ENCODE measurements at places on chromosomes 1 and 21.
A peak's percentile ranks its signal among the peaks of the same experiment; 100 is the strongest.

DNA sequence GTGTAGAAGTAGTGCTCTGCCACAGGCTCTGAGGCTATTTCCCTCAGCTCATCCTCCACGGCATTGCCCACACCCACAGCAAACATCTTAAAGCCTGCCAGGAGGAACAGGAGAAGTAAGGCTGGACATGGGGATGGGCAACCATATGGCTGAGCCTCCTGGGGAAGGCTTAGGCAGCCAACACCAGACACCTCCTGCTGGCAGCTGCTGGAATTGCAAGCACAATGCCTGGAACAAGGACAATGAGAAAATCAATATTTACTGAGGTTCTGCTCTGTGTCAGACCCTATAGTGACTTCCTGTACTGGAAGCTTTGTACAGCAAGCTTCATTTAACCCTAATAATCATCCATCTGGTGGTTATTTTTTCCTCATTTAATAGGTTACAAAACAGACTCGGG, 8.2 kb downstream of the MATN1 start:
- DNase-seq, result no peak

- no peak for DNase-seq
Measured at GRCh38 chr1:154329152-154329521, 3.8 kb downstream of the ATP8B2 start.

GRCh38 chr1:70354332-70355110, at the start of gene ANKRD13C:
ANKRD13C (minus strand) TSS chr1:70354722; CDS start chr1:70354408, 314 bp downstream.
- peak; percentile 82 for DNase-seq

DNA sequence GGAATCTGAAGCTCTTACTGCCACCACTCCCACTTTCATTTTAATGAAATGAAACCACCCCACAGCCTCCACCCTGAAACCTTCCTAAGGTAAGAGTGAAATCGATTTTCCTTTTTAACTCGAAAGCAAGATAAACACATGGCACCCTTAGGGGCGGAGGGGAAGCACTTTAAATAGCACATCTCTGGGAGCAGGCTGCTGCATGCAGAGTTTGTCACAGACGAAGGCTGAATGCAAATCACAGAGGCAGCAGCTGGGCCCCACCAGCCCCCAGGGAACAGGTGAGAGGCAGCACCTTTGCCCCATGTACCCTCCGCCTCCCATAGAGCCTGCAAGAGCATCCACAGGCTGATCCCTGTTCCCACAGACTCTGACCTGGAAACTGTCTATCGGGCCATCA, 60.0 kb upstream of the GRIK3 start:
- DNase-seq, result no peak

DNA sequence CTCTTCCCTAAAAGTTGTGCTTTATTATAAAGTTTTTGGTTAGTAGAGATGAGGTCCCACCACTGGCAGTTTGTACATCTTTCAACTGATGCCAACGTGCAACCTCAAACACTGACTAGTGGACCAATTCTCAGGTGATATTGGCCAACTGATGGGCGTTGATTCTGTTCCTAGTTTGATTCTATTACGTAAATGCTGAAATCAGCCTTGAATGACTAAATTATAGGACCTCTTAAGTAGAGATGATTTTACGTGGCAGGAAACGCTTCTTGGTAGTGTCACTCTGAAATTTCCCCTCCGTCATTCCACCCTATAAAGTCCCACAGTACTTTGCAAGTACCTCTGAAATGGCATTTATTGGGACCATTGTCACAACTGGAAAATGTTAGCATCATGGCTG, 8.8 kb upstream of the FNDC7 start:
- no peak for DNase-seq
